ENCODE measurements at places on chromosomes 7 and 10. TPM values are rescaled to one million over a fixed set of nuclear protein-coding genes. Genes with fewer than 3 reads are reported as not detected.

DNA sequence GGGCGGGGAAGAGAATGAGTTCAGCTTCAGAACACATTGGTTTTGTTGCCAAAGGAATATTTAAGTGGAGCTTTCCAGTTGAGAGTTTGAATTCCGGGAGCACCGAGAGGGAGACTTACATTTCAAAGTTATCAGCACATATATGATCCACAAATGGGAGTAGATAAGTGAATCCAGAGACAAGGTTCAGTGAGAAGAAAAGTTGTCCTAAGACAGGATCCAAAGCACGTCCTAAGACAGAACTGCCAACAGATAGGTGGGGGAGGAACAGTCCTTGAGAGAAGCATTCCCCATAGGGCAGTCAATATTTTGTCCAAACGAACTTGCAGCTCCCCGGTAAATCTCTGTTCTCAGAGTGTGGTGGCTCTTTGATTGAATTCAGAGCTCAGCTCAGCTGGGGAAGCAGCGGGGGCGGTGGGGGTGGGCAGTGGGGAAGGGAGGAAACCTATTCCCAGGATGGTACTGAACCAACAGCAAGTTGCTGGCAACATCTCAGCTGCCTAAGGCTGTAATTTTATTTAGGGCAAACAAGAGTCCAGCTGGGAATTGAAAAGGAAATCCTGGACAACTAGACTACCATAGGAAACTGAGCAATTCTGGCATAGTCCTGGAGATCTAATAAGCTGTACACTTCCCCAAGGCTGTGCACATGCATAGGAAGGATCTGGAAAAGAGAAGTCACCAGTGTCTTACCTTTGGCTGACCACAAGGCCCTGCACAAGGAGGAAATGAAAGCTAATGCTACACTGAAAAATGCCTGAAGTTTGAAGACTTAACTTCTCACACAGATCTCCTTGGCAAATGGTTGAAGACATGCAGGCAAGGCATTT, 94.2 kb upstream of the CXCL12 start:
- no peak overlapping the region for H3K27ac ChIP-seq
- H3K4me1 ChIP-seq, result peaks cover 4% of the 10 kb centered on the region
- no peak overlapping the region for H3K4me3 ChIP-seq
- no peaks in the 10 kb centered on the region for H3K27me3 ChIP-seq
- H3K36me3 ChIP-seq, result no peaks in the 10 kb centered on the region
- no peak for DNase-seq

The IGFBP3 gene
- 200 TPM for total RNA-seq

GRCh38 chr10:115033898-115034297, 59.3 kb upstream of the ATRNL1 start:
- no peak for DNase-seq
- H3K27me3 ChIP-seq, result no peaks in the 10 kb centered on the region
- no peak overlapping the region for H3K27ac ChIP-seq
- no peaks in the 10 kb centered on the region for H3K36me3 ChIP-seq
- no peak overlapping the region for H3K4me3 ChIP-seq
- H3K4me1 ChIP-seq, result no peaks in the 10 kb centered on the region

The CLIP2 gene
- 27.5 TPM for total RNA-seq

The TUBB8 gene
- total RNA-seq, result not detected

GRCh38 chr10:33783557-33783956, 449.1 kb upstream of the NRP1 start:
- no peak overlapping the region for H3K27ac ChIP-seq
- no peak for DNase-seq
- H3K36me3 ChIP-seq, result no peaks in the 10 kb centered on the region

Measured in aorta (tissue), 5 donors.